ENCODE measurements at places on chromosomes 11 and 22. TPM values are rescaled to one million over a fixed set of nuclear protein-coding genes. Genes with fewer than 3 reads are reported as not detected.
A peak's percentile ranks its signal among the peaks of the same experiment; 100 is the strongest.

AAMDC gene
- 10.0 TPM for total RNA-seq

RTN4RL2 gene
- 0.51 TPM for total RNA-seq

KDM2A gene
- 69.6 TPM for total RNA-seq

CCDC88B gene
- total RNA-seq, result 74.5 TPM

UPK3A gene
- total RNA-seq, result not detected

SSRP1 gene
- 256 TPM for total RNA-seq

SLC17A6 gene
- not detected for total RNA-seq

PARVA gene
- 0.41 TPM for total RNA-seq

GRCh38 chr11:127049486-127049885, 48.9 kb upstream of the KIRREL3 start:
- no peaks in the 10 kb centered on the region for H3K36me3 ChIP-seq
- no peak overlapping the region for H3K27ac ChIP-seq
- no peak overlapping the region for H3K4me3 ChIP-seq
- no peaks in the 10 kb centered on the region for H3K27me3 ChIP-seq
- DNase-seq, result no peak

- no peak overlapping the region for H3K27ac ChIP-seq
- DNase-seq, result no peak
- H3K4me1 ChIP-seq, result no peaks in the 10 kb centered on the region
- peaks cover 1% of the 10 kb centered on the region for H3K36me3 ChIP-seq
- no peak overlapping the region for H3K4me3 ChIP-seq
- H3K27me3 ChIP-seq, result peaks cover 3% of the 10 kb centered on the region
Measured at GRCh38 chr11:84720706-84721402, 906.3 kb downstream of the DLG2 start.

DNA sequence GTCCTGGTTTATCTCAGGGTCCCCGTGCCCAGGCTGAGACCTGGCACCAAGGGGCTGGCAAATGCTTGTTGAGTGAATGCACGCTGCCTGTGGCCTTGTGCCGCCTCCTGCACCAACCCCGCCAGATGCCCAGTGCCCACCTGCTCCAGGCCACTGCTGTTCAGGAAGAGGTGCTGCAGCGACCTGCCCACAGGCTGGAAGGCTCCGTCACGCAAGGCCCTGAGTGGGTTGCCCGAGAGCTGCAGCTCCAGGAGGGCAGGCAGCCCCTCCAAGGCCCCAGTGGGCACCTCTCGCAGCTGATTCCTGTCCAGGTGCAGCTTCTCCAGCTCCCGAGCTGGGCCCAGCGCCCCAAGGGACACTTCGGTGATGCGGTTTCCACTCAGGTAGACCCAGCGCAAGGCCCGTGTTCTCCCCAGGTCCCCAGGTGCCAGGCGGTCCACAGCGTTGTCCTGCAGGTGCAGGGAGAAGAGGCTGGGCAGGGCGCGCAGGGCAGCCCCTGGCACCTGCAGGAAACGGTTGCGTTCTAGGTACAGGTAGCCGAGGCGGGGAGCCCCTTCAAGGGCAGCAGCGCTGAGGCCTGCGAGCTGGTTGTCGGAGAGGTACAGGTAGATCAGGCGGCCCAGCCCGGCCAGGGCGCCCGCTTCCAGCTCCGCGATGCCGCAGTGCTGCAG, 3.6 kb downstream of the CHADL start:
- H3K27me3 ChIP-seq, result no peaks in the 10 kb centered on the region
- no peaks in the 10 kb centered on the region for H3K36me3 ChIP-seq
- peak overlapping the region; percentile 64 for H3K4me3 ChIP-seq
- DNase-seq, result no peak
- H3K27ac ChIP-seq, result no peak overlapping the region

DNA sequence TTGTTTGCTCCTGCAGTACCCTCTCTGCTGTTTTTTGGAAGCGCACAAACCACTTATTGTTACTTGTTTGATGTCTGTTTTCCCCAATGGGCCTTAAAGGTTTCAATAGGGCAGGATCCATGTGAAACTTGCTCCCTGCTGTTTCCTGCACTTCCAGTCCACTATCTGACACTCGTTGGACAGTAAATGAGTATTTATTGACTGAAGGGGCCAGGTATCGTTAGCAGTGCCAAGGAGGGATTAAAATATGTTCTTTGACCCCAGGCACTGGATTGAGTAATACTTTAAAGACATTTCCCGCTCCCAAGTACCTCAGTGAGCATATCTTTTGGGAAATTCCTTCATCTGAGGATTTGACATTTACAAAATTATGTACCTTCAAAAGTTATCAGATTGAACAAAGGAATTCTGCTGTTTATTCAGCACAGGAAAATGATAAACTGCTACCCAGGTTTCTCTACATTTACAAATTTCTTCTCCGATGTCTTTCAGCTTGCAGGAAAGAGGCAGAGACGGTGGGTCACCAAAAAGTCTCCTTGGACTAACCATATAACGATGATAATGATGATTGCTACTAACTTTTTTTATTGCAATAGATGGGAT, 23.3 kb upstream of the OR9Q2 start:
- no peak for DNase-seq
- no peak overlapping the region for H3K27ac ChIP-seq
- H3K36me3 ChIP-seq, result no peaks in the 10 kb centered on the region
- peaks cover 5% of the 10 kb centered on the region for H3K27me3 ChIP-seq
- H3K4me1 ChIP-seq, result no peaks in the 10 kb centered on the region

DNA sequence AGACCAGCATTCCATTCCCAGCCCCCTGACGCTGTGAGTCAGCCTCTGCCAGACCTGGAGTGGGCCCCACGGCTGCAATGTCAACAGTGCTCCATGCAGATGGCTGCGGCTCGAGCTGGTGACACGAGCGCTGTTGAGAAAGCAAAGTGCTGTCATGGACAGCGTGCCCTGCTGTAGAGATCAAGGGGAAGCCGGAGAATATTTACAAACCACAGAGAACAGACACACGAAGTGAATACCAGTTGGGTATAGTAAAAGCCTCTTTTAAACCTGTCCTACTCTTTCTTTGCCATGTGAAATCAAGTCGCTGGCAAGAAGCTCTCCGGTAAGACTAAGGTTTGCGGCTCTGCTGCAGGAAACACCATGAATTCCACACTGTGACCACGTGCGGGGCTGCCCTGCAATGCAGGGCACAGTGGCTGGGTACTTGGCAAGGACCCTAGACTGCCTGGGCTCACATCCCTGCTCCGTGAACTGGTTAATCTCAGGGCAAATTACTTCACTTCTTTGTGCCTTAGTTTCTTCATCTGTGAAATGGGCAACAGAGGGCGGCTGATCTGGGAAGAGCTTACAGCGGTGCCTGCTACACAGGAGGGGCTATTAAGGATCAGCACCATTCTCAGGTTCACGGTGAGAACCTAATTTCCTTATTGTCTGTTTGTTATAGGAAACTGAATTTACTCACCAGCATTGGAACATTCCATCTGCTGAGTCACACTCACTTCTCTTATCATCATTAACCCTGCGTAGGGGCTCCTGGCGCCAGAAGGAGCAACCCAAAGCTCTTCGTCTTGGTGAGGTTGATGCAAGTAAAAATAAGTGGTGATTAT, 27.8 kb upstream of the ELFN2 start:
- peaks cover 7% of the 10 kb centered on the region for H3K36me3 ChIP-seq
- H3K4me3 ChIP-seq, result no peak overlapping the region
- H3K27ac ChIP-seq, result no peak overlapping the region
- H3K4me1 ChIP-seq, result peaks cover 4% of the 10 kb centered on the region
- H3K27me3 ChIP-seq, result no peaks in the 10 kb centered on the region

GRCh38 chr22:47839595-47840227, 1077.3 kb downstream of the TBC1D22A start:
- H3K27ac ChIP-seq, result no peak overlapping the region
- H3K36me3 ChIP-seq, result no peaks in the 10 kb centered on the region
- peaks cover 9% of the 10 kb centered on the region for H3K27me3 ChIP-seq

- DNase-seq, result no peak
- H3K27me3 ChIP-seq, result no peaks in the 10 kb centered on the region
- H3K36me3 ChIP-seq, result no peaks in the 10 kb centered on the region
- no peaks in the 10 kb centered on the region for H3K4me1 ChIP-seq
- H3K4me3 ChIP-seq, result no peak overlapping the region
Measured at GRCh38 chr22:19979712-19980493, 36.7 kb downstream of the ARVCF start.

GRCh38 chr11:104694259-104695064, 203.8 kb downstream of the CASP12 start:
- peaks cover 6% of the 10 kb centered on the region for H3K36me3 ChIP-seq
- H3K27me3 ChIP-seq, result no peaks in the 10 kb centered on the region
- H3K4me1 ChIP-seq, result no peaks in the 10 kb centered on the region
- DNase-seq, result no peak
- H3K27ac ChIP-seq, result no peak overlapping the region
- no peak overlapping the region for H3K4me3 ChIP-seq

GRCh38 chr11:102912482-102912830, 37.7 kb upstream of the MMP12 start:
- H3K36me3 ChIP-seq, result no peaks in the 10 kb centered on the region
- no peak for DNase-seq
- H3K27ac ChIP-seq, result no peak overlapping the region
- no peaks in the 10 kb centered on the region for H3K4me1 ChIP-seq
- no peaks in the 10 kb centered on the region for H3K27me3 ChIP-seq

GRCh38 chr11:103367650-103368049, 258.4 kb downstream of the DYNC2H1 start:
- H3K27ac ChIP-seq, result no peak overlapping the region
- H3K27me3 ChIP-seq, result no peaks in the 10 kb centered on the region
- H3K4me3 ChIP-seq, result no peak overlapping the region

- DNase-seq, result no peak
- H3K36me3 ChIP-seq, result no peaks in the 10 kb centered on the region
- H3K4me1 ChIP-seq, result peaks cover 2% of the 10 kb centered on the region
- H3K27ac ChIP-seq, result no peak overlapping the region
Measured at GRCh38 chr22:19776433-19777031, 16.0 kb downstream of the TBX1 start.
